Effector CD4-positive, alpha-beta T cell (primary cell): ENCODE measurements at places on chromosomes 3 and 15.

DNA sequence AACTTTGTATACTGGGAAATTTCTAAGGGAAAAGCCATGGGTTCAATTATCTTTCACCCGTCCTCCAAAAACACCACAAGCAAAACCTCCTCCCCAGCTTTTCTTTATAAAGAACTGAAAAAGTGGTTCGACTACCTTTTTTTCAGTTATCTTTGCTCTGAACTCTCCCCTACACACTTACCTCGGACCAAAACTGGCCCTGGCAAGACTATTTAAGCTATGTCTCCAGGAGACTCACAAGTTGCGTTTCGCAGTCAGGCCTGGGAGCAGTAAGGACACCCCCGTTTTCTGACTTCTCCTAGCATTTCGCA is 645 bp downstream of the COPS2 start:
- no peak for DNase-seq

GRCh38 chr3:100869787-100870186 is 123.4 kb downstream of the ABI3BP start:
- DNase-seq: no peak

DNA sequence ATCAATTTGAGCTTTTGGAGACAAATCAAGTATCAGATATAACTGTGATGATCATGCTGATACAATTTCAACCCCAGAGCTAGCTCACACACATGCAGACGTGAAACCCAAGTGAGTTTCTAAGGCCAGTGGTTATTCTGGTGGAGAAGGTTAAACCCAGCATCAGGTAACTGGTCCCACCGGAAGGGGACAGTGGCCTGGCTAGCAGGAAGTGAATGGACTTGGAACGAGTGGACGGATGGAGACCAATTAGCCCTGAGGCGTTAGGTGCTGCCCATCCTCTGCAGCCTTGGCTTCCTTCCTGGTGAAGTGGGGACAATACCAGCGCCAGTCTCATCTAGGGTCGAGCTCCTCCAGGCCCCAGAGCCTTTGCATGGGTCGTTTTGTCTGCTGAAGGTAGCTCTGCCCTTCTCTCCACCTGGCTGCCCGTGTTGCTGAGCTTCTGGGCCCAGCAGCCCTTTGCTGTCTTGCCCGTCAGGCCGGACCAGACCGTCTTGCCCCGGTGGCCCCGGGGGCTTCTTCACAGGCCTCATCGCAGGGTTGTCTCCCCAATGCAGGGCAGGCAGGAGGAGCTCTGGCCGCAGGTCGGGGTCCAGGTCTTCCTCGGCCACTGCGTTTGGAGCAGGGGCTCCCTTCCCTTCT is 915 bp upstream of the KCTD6 start:
- DNase-seq: no peak

DNA sequence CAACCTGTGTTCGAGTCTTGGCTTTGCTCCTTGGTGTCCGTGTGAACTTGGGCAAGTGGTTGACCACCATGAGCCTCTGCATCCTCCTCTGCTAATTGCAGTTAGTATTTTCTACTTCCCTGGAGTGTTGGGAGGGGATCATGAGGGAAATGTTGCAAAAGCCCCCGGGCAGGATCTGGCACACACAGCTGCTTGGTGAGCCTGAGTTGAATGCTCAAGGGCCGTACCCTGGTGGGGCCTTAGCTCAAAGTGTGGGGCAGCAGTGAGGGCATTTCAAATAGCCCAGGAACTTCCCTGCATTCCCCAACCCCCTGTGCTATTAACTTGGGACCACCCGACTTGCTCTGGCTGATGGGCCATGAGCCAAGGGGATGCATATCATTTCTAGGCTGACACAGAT is 94.9 kb upstream of the SLC6A11 start:
- DNase-seq: no peak

DNA sequence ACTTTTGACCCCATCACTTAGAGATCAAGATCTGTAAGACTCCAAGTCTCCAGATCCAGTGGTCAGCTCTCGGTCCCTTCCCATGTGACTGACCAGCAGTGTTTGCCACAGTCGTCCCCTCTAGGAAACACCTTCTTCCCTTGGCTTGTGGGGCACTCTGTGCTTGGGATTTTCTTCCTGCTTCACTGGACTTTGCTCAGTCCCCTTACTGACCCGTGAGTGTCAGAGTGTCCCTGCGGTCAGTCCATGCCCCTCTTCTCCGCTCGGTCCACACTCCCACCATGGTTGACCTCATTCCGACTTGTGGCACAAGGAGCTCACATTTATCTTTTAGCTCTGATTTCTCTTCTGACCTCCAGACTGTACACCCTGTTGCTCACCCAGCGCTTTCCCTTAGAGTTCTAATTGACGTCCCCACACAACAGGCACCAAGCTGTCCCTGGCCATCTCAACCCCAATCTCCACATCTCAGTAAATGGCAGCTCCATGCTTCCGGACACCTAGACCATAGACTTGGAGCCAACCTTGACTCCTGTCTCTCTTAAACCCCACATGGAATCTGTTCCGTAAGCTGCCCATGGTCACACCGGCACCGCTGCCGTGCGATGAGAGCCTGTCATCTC is 67.9 kb downstream of the APBA2 start:
- no peak for DNase-seq

DNA sequence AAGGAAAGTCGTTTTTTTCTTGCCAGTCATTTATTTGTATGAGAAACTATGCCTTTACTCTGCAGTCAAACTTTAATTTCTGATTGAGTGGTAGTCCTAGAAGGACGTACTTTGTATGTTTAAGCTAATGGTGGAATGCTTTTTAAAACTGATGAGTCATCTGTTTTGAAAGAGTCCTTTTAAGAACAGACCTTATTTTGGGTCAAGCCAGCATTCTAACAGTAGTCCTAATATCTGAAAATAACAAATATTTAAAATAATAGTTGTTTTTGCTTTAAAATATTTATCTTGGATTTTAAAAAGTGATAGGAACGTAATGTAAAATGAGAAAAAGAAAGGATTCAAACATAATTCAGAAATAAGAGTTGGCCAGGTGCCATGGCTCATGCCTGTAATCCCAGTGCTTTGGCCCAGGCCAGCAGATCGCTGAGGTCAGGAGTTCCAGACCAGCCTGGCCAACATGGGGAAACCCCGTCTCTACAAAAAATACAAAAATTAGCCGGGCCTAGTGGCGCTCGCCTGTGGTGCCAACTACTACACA is 1.3 kb upstream of the LRRC58 start:
- no peak for DNase-seq

DNA sequence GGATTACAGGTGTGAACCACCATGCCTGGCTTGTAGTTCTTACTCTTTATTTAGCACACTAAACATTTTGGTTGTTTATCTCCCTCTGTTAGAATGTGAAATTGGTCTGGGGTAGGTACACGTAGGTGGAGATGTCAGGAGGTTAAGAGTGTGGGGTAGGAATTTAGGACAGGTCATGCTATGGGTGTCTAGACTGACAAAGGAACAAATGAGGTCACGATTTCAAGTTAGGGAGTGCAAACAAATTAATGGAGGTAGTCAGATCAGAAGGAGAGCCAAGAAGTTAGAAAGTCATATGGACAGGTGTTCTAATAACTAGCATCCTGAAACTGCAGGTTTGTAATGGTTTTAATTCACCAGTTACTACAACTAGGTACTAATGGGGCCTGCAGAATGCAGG is 19.8 kb downstream of the CDV3 start:
- DNase-seq: no peak

DNA sequence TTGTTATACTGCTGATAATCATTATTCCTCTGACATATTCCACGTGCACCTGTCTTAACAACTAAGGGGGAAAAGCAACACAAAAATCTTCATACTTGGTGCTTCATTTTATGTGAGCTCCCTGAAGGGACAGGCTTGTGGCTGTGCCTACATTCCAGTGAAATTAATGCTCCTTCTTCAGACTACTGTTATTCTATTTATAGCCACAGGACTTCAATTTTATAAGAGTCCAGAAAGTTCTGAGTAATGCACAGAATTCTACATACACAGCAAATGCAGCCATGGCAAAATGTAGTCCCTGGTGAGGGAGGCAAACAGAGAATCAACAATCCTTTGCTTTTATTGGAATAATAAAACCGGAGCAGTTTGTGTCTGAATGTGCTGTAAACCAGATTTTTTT is 417.1 kb downstream of the RBMS3 start:
- no peak for DNase-seq

GRCh38 chr15:46278062-46278461 is 643.2 kb downstream of the SQOR start:
- DNase-seq: no peak

DNA sequence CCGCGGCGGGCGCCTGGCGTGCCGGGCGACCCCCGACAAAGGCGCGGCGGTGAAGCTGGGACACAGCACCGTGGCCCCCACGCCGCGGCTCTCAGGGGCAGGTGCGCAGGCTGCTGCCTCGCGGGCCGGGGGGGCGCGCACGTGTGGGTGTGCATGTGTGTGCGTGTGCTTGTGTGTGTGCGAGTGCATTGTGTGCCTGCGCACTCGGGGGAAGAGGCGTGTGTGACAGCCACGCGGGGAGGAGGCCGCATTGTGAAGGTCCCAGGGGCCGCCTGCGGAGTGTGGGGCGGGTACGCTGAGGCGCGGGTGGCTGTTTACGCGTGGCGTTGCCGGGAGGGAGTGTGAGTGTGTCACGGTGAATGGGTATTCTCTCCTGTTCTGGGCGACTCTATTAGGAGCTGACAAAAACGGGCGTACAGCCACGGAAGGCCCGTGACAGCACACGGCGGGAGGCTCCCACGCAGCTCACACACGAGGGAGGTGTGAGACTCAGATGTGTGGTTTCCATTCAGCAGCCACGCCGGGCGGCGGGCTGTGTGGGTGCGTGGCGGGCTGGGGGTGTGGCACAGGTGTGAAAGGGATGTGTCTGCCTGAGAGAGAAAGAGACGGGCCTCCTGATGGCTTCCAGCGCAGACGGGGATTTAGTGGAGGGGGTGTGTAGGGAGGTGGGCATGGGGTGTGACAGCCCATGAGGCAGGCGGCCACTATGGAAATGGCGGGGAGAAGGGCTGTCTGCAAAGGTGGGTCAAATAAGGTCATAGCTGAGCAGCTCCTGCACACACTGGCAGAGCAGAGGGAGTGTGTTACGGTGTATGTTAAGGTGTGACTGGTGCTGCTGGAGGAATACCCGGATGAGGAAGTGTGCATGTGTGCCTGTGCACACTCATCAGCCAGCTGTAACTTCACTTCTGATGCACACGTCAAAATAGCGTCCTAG is 750 bp downstream of the PODXL2 start:
- no peak for DNase-seq

- DNase-seq: no peak
Observed at GRCh38 chr3:23341147-23341838, 138.2 kb downstream of the UBE2E2 start.

DNA sequence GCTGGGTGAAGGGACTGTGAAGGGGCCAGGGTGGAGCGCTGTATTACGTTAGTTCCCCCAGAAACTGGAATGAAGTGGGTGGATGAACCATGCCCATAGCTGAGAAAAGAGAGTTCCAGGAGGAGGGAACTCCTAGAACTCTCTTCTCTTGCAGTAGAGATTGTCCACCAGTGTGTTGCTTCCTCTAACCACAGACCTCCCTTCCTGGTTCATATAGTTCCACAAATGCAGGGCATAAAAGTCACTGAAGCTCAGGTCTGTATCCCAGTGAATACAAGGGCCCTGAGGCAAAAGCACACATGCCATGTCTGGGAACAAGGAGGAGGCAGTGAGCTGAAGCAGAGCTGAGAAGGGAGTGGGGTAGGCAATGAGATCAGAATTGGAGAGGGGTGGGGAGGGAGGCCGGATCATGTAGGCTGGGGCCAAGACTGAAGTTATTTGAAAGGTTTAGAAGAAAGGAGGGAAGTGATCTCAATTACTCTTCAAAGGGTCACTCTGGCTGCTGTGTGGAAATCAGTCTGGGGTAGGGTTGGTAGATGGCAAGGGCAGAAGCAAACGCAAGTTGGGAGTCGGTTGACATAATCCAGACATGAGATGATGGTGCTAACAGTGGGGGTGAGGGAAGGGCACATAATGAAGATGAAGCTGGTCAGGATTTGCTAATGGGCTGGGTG is 6.5 kb downstream of the A4GNT start:
- DNase-seq: no peak

DNA sequence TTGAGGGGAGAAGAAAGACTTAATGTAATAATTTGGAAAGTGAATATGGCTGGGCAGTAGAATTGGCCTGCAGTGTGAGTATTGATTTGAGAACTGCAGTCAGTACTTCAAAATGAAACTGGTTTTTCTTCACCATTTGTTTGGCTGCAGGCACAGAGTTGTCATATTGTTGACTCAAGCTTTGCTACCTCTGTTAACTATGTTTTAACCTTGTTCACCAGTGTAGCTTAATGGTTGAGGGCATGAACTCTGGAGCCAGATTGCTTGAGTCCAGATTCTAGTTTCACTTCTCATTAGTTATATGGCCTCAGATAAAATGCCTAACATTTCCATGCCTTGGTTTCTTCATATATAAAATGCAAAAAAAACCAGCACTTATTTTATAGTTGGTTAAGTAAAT is 64.1 kb downstream of the CFAP44 start:
- no peak for DNase-seq

GRCh38 chr15:99951511-99951910 is 218.3 kb upstream of the LYSMD4 start:
- DNase-seq: no peak

- no peak for DNase-seq
Observed at GRCh38 chr3:170007031-170007663, 30.6 kb upstream of the GPR160 start.

DNA sequence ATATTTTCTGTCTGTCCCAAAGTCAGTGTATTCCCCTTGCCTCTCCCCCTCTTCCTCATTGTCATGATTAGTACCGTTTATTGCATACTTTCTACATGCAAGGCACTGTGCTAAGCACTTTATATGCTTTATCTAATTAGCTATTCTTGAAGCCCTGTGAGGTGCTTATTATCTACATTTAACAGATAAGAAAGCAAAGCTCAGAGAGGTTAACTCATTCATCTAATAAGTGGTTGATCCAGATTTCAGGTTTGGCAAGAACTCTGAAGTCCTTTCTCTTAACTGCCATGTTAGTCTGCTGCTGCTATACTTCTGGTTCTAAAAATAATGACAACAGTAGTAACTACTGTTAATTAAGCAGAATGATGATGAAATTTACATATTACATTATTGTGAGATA is 13.5 kb downstream of the IQGAP1 start:
- DNase-seq: no peak

GRCh38 chr3:61015859-61016258 is 235.4 kb downstream of the FHIT start:
- DNase-seq: no peak

GRCh38 chr3:170589113-170589512 is 3.2 kb upstream of the SLC7A14 start:
- no peak for DNase-seq

- DNase-seq: no peak
Observed at GRCh38 chr3:159150180-159150579, 348.3 kb downstream of the MFSD1 start.

GRCh38 chr15:41804916-41805666 is 22.8 kb upstream of the JMJD7 start:
- no peak for DNase-seq

GRCh38 chr3:2635511-2635910 is 474.7 kb downstream of the IL5RA start:
- no peak for DNase-seq

DNA sequence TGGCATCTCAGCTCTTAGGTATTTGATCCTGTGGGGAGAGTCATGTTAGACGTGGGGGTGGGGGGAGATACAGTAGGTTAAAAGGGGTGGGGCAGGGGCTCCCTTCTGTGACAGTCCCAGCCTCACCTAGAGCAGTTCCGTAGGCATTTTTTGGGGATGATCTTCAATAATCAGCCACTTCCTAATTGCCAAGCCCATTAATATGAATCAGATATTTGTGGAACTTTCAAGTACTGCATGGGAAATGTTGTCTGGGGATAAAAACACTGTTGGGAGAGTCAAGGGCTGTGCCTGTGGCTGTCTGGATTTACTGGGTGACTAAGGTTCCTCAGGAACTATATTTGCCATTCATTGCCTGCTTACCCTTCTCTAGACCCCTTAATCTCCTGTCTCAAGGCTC is 9.5 kb downstream of the C3orf52 start:
- DNase-seq: no peak
